HCT116 (cell line): ENCODE measurements at places on chromosomes 7 and 10. TPM values are rescaled to one million over a fixed set of nuclear protein-coding genes. Genes with fewer than 3 reads are reported as not detected.

DNA sequence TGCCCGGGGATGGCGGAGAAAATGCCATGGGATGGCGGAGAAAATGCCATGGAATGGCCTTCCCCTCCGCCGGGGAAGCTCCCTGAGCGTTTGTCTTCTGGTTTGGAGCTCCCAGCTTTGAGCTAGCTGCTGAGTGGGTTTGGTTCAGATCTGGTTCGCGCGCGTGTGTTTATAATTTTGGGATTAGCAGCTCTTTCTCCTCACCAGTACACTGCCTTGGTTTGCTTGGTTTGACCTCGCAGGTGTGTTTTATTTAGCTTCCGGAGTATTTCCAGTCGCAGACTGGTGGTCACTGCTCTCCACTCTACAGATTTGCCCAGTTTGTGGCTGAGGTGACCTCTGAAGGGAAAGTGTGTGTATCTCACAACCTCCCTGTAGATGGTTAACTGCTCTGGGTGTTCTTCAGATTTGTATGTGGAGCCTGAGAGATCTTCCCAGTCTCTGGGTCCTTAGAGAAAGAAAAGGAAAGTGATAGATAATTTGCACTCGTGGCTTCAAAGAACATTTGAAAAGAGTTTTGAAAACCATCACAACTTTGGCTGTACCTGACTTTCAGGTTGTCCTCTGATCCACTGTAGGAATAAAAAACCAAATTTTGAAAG lies 597 bp downstream of the ZNF277 start:
- peaks cover 2% of the 10 kb centered on the region; the same call in 1 of the 2 replicates for H3K4me1 ChIP-seq
- no peaks in the 10 kb centered on the region for H3K36me3 ChIP-seq
- DNase-seq: no peak
- H3K4me3 ChIP-seq: peak overlapping the region; percentile 73
- H3K27ac ChIP-seq: 0 out of 2 replicates have a peak overlapping the region, but pooled peaks have one; percentile 11

DNA sequence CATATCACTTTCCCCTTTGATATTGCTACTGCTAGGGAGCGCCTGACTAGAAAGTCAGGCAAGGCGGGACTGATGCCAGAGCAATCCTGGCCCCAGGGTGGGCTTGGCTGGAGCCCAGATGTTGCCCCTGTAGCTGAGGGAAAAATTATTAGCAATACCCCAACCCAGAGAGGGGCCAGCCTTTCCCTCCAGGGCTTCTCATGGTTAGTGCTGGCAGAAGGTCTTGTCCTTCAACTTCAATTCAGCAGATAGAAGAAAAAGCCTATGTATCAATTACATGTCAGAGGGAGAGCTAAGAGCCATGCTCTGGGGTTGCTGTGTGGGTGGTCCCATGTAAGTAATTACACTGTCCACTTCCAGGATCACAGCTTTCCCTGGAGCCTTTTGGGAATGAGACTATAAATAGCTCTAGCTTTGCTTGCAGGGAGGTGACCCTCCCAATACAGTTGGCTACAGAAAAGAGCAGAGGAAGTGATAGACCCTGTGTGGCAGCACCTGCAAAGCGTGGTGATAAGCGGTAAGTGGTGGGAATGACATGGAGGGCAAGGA lies 579.1 kb downstream of the CCSER2 start:
- H3K27ac ChIP-seq: no peak overlapping the region
- DNase-seq: no peak
- H3K4me3 ChIP-seq: no peak overlapping the region
- H3K36me3 ChIP-seq: no peaks in the 10 kb centered on the region

C7orf57 gene
- 0.15 TPM for total RNA-seq

DNA sequence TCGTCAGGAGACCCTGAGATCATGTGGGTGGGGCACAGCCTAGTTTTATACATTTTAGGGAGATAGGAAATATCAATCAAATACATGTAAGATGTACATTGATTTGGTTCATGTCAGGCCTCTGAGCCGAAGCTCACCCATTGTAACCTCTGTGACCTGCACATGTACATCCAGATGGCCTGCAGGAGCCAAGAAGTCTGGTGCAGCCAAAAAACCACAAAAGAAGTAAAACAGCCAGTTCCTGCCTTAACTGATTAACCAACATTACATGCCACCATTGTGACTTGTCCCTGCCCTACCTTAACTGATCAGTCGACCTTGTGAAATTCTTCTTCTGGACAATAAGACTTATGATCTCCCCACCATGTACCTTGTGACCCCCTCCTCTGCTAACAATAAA lies 16.0 kb upstream of the LRRC61 start:
- peaks cover 25% of the 10 kb centered on the region for H3K4me1 ChIP-seq
- DNase-seq: no peak
- no peak overlapping the region for H3K4me3 ChIP-seq
- no peak overlapping the region for H3K27ac ChIP-seq

DNA sequence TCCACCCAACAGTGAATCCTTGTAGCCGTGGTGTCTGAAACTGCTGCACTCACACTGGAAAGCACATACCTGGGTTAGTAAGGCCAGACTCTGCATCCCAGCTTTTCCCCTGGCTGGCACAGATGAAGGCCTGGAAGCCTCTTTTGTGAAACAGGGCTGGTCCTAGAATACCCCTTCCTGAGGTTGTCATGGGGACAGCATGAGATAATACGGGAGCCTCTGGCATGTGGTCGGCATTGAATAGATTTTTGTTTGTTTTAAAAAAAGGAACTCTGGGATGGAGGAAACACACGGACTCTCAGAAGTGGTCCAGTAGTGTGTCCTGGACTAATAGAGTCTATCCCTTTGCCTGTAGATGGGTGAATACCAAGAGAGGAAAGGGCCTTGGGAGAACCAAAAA lies 129.7 kb downstream of the TMEM178B start:
- H3K27ac ChIP-seq: no peak overlapping the region
- H3K4me3 ChIP-seq: no peak overlapping the region
- no peak for DNase-seq
- peaks cover 61% of the 10 kb centered on the region for H3K27me3 ChIP-seq

FAM131B gene
- 0.20 TPM for total RNA-seq

FBXL13 gene
- 1.0 TPM for total RNA-seq

DNA sequence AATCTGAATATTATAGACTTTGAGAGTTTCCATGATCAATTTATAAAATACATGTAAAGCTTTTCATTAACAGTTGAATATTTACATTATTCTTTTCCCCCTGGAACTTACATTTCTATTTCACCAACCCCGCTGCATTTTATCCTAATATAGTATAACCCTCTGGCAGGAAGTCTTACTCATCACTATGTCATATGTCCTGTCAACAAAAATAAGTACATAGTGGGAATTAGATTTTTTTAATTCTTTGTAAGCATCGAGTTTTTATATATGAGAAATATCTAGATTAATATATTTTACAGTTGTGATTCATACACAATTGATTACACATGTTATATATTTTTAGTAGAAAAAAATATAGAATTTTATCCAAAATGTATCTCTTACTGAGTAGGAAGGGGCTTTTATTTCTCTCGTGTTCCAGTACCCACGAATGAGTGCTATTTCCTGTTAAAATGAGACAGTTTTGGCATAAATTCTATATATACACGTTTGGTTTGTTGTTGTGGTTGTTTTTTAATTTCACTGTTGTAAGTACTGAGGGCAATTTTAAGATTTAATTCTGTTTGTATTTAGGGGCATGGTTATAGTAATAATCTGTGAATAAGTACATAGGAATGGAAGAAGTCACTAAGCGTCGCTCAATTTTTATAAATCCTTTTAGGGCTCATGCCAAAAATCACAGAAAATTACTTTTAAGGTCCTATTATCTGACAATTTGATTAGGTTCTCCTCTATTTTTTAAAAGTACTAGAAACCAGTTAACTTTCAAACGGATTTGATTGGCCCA lies 87.1 kb downstream of the HECW1 start:
- H3K27me3 ChIP-seq: no peaks in the 10 kb centered on the region; the same call in 1 of the 2 replicates
- no peak overlapping the region for H3K27ac ChIP-seq
- no peak overlapping the region for H3K4me3 ChIP-seq
- no peak for DNase-seq
- H3K4me1 ChIP-seq: no peaks in the 10 kb centered on the region; the same call in 1 of the 2 replicates
- H3K36me3 ChIP-seq: no peaks in the 10 kb centered on the region

GPR15LG gene
- not detected for total RNA-seq

- no peak for DNase-seq
- H3K27me3 ChIP-seq: no peaks in the 10 kb centered on the region
- H3K4me3 ChIP-seq: no peak overlapping the region
- no peaks in the 10 kb centered on the region for H3K36me3 ChIP-seq
Observed at GRCh38 chr7:50695026-50695425, 87.7 kb downstream of the GRB10 start.

GRIFIN gene
- total RNA-seq: not detected

- no peaks in the 10 kb centered on the region for H3K27me3 ChIP-seq
- peaks cover 2% of the 10 kb centered on the region; the same call in 1 of the 2 replicates for H3K4me1 ChIP-seq
- DNase-seq: peak; percentile 45
- peak within 1 kb of the TSS; percentile 82 for H3K4me3 ChIP-seq
Observed at GRCh38 chr10:69629897-69630650, at the start of gene FAM241B. Gene FAM241B, plus strand, starts transcription at chr10:69630247. Its CDS starts 1,497 bp downstream, at chr10:69631744.

DNA sequence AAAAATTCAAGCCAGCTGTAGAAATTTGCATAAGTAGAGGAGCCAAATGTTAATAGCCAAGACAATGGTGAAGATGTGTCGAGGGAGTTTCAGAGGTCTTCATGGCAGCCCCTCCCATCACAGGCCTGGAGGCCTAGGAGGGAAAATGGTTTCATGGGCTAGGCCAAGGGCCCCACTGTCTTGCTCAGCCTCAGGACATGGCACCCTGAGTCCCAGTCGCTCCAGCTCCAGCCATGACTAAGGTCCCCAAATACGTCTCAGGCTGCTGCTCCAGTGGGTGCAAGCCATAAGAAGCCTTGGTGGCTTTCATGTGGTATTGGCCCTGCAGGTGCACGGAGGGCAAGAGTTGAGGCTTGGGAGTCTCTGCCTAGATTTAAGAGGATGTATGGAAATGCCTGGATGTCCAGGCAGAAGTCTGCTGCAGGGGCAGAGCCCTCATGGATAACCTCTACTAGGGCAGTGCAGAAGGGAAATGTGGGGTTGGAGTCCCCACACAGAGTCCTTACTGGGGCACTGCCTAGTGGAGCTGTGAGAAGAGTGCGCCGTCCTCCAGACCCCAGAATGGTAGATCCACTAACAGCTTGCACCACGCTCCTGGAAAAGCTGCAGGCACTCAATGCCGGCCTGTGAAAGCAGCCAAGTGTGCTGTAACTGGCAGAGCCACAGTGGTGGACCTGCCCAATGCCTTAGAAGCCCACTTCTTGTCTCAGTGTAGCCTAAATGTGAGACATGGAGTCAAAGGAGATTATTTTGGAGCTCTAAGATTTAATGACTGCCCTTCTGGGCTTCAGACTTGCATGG lies 19.2 kb downstream of the TBATA start:
- H3K27me3 ChIP-seq: no peaks in the 10 kb centered on the region
- no peak overlapping the region for H3K4me3 ChIP-seq
- no peaks in the 10 kb centered on the region for H3K36me3 ChIP-seq
- H3K27ac ChIP-seq: no peak overlapping the region

- peaks cover 3% of the 10 kb centered on the region for H3K4me1 ChIP-seq
- H3K27me3 ChIP-seq: no peaks in the 10 kb centered on the region
- H3K36me3 ChIP-seq: peaks cover 15% of the 10 kb centered on the region
- H3K27ac ChIP-seq: no peak overlapping the region
- no peak overlapping the region for H3K4me3 ChIP-seq
Observed at GRCh38 chr10:22609719-22610465, 104.5 kb downstream of the PIP4K2A start.

GRK5 gene
- 7.3 TPM for total RNA-seq

DNA sequence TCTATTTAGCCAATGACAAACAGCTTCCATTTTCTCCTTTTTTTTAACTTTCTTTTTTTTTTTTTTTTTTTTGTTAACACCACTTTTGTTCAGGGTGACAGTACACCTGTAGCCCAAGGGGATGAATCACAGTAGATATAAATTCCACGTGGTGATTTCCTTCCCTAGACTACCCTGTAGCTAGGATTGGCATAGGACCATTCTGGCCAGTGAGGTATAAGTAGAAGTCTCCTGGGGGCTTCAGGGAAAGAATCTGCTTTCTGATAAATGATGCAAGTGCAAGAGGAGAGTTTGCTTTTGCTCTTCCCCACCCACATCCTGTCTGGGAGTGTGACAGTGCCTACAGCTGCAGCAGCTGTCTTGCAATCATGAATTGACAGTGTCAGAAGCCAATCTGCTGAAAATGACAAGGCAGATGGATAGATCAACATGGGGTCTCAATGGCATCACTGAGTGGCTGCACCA lies 63.2 kb upstream of the TOMM7 start:
- no peak overlapping the region for H3K4me3 ChIP-seq
- no peak for DNase-seq
- H3K27me3 ChIP-seq: no peaks in the 10 kb centered on the region
- no peaks in the 10 kb centered on the region for H3K4me1 ChIP-seq
- H3K27ac ChIP-seq: no peak overlapping the region

TRIM24 gene
- 12.8 TPM for total RNA-seq

- no peaks in the 10 kb centered on the region for H3K4me1 ChIP-seq
- DNase-seq: no peak
- no peaks in the 10 kb centered on the region for H3K27me3 ChIP-seq
- H3K27ac ChIP-seq: no peak overlapping the region
- H3K36me3 ChIP-seq: no peaks in the 10 kb centered on the region
- no peak overlapping the region for H3K4me3 ChIP-seq
Observed at GRCh38 chr10:89019569-89020327, 29.1 kb downstream of the FAS start.

GRCh38 chr7:370775-371118 lies 80.8 kb downstream of the FOXL3 start:
- H3K4me3 ChIP-seq: no peak overlapping the region
- H3K36me3 ChIP-seq: no peaks in the 10 kb centered on the region
- no peak overlapping the region for H3K27ac ChIP-seq
- no peaks in the 10 kb centered on the region for H3K4me1 ChIP-seq

- H3K27me3 ChIP-seq: no peaks in the 10 kb centered on the region
- DNase-seq: no peak
- H3K4me1 ChIP-seq: no peaks in the 10 kb centered on the region
- no peaks in the 10 kb centered on the region for H3K36me3 ChIP-seq
Observed at GRCh38 chr7:27825891-27826290, 85.9 kb downstream of the TAX1BP1 start.

DNA sequence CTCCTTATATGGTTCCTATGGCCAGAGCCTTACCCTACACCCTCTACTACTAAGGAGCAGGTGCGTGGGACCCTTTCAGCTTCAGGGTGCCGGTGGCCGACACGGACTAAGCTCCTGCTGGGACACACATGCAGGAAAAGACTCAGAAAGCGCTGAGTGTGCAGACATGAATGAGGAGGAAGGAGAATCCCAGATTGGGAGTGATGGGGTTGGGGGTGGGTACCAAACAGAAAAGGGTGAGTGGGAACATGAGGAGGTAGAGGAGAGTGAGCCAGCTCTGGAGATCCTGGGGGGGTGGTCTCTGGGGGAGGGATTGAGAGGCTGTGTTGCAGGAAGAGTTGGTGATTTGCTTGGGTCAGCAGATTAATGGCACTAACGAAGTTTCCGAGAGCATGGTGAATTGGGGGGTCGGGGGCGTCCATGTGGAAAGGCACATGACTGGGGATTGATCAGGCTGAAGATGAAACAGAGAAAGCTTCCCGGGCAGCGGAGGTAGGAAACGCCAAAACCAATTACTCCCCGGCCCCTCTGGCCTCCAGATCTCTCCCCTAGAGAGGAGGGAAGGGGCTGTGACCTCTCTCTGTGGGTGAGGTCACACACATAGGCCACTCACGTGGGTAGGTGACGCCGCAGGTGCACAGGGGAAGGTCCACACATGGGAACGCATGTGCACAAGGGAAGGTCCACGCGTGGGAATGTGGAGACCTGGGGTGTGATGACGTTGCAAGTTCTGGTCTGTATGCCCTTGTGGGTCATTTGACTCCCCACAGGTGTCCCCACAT lies 37.9 kb upstream of the SLF2 start:
- no peak for DNase-seq
- H3K4me1 ChIP-seq: peaks cover 22% of the 10 kb centered on the region
- H3K27ac ChIP-seq: no peak overlapping the region
- no peaks in the 10 kb centered on the region for H3K27me3 ChIP-seq
- no peak overlapping the region for H3K4me3 ChIP-seq
- no peaks in the 10 kb centered on the region for H3K36me3 ChIP-seq
